ENCODE measurements at places on chromosomes 6 and 20.

DNA sequence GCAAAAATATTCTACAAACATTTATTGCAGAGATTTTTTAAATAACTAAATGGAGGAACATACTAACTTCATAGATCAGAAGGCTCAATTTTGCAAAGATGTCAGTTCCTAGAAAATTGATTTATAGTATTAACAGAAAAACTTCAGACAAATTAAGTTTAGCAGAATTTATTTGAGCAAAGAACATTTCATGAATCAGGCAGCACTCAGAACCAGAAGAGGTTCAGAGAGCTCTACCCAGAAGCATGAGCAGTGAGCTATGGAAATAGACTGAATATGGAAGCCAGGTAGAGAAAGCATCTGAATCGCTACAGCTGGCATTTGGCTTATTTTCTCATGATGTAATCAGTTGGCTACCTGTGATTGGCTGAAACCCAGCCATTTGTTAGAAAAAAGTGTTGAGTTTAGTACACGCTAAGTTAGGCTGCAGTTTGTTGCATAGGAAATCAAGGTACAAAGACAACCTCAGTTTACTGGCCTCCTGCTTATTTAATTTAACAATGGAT lies 174.5 kb upstream of the TAB2 start:
- no peak for DNase-seq

DNA sequence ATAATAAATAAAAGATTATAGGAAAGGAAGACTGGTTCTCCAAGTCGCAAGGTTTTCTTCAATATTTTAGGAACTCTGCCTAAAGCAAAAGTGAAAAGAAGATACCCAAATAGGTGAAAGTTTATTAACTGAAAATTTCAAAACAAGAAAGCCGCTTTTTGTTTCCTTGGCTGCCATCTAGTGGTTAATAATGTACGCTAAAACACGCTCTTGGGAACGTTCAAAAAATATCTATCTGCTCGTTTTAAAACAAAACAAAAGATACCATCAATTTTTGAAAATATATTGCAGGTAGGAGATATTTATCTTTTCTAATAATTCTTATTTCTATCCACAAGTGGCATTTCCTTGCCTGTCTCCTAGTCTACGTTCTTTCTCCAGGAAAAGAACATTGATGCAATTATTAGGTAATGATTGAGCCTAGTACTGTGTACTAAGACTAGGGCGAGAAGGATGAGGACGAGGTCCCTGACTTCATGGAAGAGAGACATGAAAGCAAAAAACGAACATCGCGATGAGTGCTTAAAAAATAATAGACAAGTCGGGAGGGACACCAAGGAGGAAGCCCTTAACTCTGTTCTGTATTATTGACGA lies 97.2 kb downstream of the SPTLC3 start:
- DNase-seq = no peak

DNA sequence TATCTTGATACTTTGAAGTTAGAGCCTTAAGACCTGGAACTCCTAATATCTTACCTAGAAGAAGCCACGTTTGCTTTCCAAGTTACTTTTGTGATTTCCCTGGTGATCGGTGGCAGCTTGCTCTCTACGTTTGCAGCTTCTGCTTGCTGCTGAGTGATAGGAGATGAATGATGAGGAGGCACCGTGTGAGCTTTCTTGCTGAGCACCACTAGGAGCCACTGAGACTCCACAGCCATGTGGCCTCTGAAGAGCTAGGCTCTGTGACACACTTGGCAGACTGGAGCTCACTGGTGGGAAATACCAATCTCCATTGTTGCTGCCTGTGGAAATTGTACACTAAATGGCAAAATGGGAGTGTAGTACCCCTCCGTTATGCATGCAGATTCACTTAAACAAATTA lies 161.8 kb downstream of the IBTK start:
- no peak for DNase-seq

- no peak for DNase-seq
Observed at GRCh38 chr20:36063916-36064657, 90.5 kb upstream of the EPB41L1 start.

GRCh38 chr6:26328265-26328844 lies 36.6 kb upstream of the BTN3A2 start:
- no peak for DNase-seq
